ENCODE measurements at places on chromosomes 11 and 22.
A peak's percentile ranks its signal among the peaks of the same experiment; 100 is the strongest.

DNA sequence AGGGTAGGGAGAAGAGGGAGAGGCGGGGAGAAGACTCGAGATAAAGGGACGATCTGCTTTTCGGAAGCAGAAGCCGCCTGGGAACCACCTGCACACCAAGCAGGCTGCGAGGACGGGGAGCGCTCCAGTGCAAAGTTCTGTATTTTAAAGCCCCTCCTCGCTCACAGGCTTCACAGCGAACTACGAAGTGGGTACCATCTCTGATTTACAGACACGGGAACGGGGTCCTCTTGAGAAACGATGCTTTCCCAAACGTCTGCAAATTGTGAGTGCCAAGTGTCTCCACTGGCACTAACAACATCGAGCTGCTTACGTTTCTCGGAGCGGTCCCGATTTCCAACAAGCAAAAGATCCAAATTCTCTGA is 700 bp upstream of the STX3 start:
- DNase-seq: peak; percentile 13

DNA sequence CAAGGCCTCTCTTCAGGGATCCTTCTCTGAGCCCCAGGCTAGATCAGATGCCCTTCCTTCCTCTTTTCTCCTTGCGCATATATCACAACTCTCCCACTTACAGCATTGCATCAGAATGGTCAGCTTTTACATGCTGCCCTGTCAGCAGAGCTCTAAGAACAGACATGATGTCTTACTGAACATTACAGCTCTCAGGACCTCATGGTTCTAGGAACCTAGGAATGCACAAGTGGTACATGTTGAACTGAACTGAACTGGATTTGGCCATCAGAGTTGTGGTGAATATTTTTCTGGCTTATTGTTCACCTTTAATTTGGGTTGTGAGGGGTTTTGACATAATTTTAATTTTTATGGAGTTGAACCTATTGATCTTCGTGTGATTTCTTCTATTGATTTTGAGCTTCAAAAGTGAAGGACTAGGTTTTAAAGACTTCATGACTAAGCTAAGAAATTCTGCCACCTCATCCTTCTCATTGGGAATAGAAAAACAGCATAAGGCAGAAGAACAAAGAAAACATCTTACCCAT is 37.7 kb upstream of the SPON1 start:
- DNase-seq: peak; percentile 95

GRCh38 chr11:134066943-134067885 is 1.7 kb upstream of the JAM3 start:
- no peak for DNase-seq

GRCh38 chr11:103047837-103048236 is 44.1 kb downstream of the DCUN1D5 start:
- DNase-seq: no peak

- peak; percentile 81 for DNase-seq
Observed at GRCh38 chr11:35087648-35088047, 51.3 kb upstream of the CD44 start.

- no peak for DNase-seq
Observed at GRCh38 chr22:43118024-43118849, 7.7 kb downstream of the BIK start.

DNA sequence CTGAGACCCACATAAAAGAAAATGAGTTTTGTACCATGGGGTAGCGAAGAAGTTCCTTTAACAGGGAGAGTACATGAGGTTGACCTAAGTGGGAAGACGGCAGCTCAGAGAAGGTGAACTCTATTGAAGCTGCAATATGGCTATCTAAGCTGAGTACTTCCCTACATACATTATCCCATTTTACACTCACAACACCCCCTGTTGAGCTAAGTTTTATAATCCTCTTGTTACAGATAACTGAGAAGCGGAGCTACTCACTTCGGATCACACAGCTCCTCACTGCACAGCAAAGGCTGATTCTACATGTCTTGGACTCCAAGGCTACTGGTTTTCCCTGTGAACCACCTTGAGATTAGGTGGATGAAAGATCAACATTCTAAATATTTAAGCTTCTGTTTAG is 8.2 kb upstream of the PIWIL4 start:
- no peak for DNase-seq

DNA sequence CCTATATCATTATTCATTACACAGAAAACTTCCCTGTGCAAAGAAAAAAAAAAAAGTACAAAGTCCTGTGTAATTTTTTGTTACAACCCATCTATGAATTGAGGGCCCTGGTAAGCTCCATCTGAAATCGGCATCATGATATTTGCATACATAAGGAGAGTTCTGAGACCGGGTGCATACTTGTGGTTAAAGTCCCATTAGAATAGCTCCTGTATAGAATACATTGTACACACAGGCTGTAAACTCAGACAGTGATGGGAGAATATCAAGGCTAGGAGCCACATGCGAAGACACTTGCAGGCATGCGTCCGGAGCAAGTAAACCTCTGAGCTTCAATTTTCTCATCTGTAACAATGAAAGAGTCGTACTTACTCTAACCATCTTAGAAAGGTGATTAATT is 353.2 kb downstream of the ETS1 start:
- DNase-seq: no peak

DNA sequence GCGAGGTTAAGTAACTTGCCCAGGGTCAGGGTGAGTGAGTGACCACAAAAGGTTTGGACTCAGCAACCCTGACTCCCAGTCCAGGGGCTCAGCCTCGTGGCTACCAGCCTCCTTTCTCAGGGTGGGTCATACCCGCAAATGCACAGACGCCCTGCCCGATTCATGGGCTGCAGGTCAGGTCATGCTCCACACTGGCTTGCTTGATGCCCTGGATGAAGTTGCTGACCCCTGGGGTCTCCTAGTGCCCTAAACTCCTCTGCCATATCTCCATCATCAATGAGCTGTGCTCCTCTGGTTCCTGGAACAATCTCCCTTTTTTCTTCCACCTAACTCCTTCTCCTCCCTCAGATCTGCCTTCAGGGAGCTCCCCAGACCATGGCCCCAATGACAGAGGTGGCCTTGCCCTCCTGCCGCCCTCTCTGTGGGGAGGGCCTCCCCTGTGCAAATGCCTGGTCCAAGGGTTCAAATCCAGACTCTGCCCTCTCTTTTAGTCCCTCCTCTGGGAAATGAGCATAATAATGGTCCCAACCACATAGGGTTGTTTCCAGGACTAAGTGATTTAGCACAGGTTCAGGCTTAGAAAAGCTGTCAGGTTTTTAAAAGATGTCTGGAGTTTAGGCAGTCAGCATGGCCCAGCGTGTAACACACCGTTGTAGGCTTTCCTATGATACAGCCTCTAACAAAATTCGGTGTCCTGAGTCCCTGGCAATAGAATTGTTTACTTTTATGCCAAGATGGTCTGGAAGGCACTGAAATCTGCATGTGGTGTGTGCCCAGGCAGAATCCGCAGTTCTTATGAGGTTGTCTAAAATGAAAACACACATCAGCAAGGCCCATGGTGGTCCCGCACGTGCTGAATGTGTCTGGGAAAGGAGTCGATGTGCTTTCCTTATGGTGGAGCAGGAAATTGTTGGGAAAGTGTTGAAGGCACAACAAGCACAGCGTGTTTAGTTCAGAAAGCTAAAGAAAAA is 63.6 kb downstream of the CD82 start:
- no peak for DNase-seq

DNA sequence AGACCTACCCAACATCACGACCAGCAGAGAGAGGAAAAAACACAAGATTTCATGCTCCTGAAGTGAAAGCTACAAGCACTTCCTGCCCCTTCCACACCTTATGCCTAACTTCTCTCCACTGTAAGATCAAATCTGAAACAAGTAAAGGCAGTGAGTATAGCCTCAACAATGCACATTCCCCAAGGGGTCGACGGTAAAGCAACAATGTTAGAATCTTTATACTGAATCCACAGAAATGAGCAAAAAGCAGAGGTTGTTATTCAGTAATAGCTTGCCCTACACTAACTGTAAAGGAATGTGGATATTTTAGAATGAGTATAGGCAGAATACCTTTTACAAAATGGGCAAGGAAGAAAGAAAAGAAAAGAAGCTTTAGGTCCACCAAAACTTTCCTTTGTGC is 15.6 kb downstream of the ARFGAP3 start:
- DNase-seq: no peak

DNA sequence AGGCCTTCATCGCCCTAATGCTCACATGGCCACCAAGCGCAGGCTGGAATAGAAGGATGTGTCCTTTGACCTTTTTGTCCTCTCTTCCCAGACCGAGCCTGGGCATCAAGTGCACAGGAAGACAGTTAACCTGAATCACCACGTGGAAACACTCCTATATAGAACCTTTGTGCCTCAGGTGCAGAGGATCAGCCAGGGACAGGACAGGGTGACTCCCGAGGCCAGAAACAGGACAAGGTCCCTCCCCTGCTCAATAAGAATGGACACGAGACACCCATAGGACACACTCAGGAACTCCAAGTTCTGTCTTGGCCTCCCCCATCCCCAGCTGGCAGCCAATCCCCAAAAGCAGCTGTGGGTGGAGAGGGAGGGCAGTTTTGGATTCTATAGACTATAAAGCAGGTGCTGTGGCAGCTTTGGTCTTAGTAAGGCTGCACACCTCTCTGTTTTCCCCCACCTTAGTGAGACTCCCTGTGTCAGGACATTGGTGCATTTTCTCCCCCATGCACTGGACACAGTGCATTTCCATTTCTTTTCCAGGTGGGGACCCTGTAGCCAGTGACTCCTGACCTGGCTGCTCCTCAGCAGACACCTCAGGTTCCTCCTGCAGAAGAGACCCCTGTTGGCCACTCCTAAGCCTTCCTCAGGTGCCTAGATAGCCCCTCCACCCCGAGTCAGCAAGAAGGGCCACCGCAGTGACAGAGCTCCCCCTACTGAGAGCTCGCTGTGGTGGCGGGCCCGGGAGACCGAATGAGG is 43.6 kb upstream of the POU2AF1 start:
- no peak for DNase-seq

DNA sequence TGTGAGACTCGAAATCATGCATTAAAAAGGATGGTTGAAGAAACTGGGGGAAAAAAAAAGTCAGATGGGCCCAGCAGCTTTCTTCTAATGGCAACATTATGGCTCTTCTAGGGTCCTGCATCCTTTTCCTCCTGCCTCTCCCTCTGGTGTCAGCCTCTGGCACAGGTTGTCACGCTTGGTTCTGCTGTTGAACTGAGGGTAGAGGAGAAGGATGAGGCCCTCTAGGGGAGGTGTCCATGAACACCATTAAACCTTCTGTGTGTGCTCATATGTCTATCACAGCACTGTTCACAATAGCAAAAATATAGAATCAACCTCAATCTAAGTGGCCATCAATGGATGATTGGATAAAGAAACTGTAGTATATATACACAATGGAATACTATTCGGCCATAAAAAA is 36.0 kb downstream of the BUD13 start:
- DNase-seq: no peak

DNA sequence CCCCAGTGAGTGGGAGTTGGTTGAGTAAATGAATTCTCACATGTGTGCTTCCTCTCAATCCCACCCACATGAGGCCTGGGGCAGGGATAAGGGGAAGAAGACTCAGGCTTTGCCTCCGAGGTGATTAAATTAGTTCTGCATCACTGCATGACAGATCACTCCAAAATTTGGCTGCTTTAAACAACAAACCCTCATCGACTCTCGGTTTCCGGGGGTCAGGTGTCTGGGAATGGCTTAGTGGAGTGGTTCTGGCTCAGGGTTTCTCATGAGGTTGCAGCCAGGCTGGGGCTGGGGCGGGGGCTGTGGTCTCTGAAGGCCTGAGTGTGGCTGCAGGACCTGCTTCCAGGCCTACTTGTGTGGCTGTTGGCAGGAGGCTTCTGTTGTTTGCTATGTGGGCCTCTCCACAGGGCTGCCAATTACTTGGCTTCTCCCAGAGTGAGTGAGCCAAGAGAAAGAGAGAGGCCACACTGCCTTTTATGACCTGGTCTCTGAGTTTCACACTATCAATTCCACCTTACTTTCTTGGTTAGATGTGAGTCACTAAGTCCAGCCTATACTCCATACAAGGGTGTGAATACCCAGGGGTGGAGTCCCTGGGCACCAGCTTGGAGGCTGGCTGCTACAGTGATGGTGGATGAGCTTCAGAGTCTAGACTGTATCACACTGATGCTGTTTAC is 15.9 kb downstream of the MOGAT2 start:
- peak; percentile 88 for DNase-seq

- no peak for DNase-seq
Observed at GRCh38 chr11:16311831-16312230, 44.5 kb downstream of the SOX6 start.

DNA sequence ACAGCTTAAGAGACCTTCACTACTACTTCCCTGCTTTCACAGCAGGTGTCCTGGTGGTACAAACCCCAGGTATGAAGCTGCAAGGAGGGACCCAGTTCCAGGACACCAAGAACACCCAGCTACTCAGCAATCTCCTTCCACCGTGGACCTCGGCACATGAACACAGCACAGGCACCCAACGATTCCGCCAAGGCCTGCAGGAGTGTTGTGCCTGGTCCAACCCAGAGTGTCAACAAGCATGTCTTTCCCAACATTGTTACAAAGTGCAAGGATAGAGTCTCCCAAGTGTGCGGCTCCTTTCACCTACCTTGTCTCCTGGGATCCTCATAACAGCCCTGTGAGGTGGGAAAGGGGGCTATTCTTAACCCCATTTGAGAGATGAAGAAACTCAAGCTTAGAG is 11.8 kb downstream of the PATZ1 start:
- DNase-seq: no peak

- no peak for DNase-seq
Observed at GRCh38 chr11:235180-235579, 962 bp downstream of the SIRT3 start.

- peak; percentile 19 for DNase-seq
Observed at GRCh38 chr11:128482512-128483191, 104.7 kb downstream of the ETS1 start.

GRCh38 chr22:25569983-25570382 is 5.5 kb downstream of the GRK3 start:
- DNase-seq: peak; percentile 46

GRCh38 chr11:14748090-14748489 is 104.5 kb downstream of the PDE3B start:
- no peak for DNase-seq

GRCh38 chr11:108895579-108896480 is 231.0 kb downstream of the DDX10 start:
- peak; percentile 86 for DNase-seq

- no peak for DNase-seq
Observed at GRCh38 chr11:131851964-131852755, 481.7 kb downstream of the NTM start.

DNA sequence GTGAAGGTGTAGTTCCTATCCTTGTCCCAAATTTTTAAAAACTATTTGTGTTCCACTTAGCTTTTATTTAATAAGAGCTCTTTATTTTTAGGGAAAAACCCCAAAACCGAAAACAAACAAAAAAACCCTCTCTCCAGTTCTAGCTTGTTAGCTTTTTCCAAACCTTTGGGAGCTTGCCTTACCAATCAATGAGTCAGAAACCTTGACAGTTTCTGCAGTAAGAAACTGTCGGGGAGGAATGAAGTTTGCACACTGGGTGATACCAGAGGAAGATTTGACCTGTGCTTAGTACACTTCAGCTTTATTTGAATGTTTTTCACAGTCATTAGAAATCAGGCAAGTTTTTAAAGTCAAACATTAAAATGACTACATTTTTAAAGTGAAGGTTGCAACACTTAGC is 105.0 kb downstream of the FAT3 start:
- DNase-seq: no peak

- peak; percentile 91 for DNase-seq
Observed at GRCh38 chr11:33869481-33870422, 22.1 kb downstream of the LMO2 start.
